Activated T-helper 17 cell treated with anti-CD3 and anti-CD28 coated beads, Interleukin-2, amount 50 U/mL, for 72 hours (primary cell): ENCODE measurements at places on chromosomes 7 and 10. TPM values are rescaled to one million over a fixed set of nuclear protein-coding genes. Genes with fewer than 3 reads are reported as not detected.
A peak's percentile ranks its signal among the peaks of the same experiment; 100 is the strongest.

GRCh38 chr10:12513003-12513365, 163.6 kb downstream of the CAMK1D start:
- ATAC-seq: no peak

GRCh38 chr7:43108255-43109011, 4.0 kb upstream of the HECW1 start:
- peak; percentile 75 for ATAC-seq

- no peak for ATAC-seq
Observed at GRCh38 chr7:54419209-54419608, 123.0 kb upstream of the VSTM2A start.

DNA sequence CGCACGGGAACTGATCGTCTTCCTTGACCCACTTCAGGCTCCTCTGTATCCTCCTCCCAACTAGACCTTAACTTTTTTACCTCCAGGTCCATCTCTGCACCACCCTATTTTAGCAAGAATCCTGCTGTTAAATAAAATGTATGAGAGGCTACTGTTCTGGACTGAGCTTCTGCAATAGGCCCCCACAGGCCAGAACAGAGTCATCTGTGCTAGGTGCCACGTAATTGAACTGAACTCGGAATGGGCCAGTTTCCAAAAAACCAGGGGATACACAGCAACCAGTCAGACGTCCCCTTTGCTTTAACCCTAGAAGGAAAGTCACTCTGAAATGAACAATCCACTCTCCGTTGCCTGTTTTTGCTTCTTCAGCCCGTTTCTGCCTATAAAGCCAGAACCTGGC, 71.3 kb downstream of the CHST15 start:
- no peak for ATAC-seq

- ATAC-seq: no peak
Observed at GRCh38 chr10:71319800-71320392, 837 bp downstream of the SLC29A3 start.

ERVW-1 gene
- total RNA-seq: not detected

PIP gene
- not detected for total RNA-seq
